GM23338 (cell line): ENCODE measurements at places on chromosomes 7 and 10.

- DNase-seq = no peak
These were observed 116.8 kb downstream of the GLI3 start for GRCh38 chr7:42120191-42120590.

- no peak for DNase-seq
These were observed 6.4 kb downstream of the CHST15 start for GRCh38 chr10:124086787-124087671.

GRCh38 chr7:117479225-117480054, at the start of gene CFTR:
CFTR (plus strand) TSS chr7:117480025; CDS start chr7:117480095, 70 bp downstream.
- peak; percentile 75 for DNase-seq

DNA sequence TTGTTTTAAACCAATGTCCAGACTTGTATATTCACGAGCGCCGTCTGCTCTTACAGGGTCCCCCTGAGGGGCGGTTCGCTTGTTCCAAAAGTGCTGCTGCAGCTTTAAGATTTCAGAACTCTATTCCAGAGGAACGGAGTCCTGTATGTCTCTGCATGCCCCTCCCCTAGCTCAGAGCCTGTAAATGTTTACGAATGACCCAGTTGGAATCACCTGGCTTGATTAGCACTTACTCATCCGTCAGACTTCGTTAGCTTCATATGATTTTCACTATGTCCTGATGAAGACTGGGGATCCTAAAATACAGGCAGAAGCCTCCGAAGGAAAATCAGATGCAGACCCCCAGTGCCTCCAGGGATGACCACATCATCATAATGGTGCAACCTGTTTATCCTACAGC, 4.5 kb upstream of the CHST15 start:
- no peak for DNase-seq

- no peak for DNase-seq
These were observed 334.9 kb upstream of the KMT2E start for GRCh38 chr7:104679085-104679484.

DNA sequence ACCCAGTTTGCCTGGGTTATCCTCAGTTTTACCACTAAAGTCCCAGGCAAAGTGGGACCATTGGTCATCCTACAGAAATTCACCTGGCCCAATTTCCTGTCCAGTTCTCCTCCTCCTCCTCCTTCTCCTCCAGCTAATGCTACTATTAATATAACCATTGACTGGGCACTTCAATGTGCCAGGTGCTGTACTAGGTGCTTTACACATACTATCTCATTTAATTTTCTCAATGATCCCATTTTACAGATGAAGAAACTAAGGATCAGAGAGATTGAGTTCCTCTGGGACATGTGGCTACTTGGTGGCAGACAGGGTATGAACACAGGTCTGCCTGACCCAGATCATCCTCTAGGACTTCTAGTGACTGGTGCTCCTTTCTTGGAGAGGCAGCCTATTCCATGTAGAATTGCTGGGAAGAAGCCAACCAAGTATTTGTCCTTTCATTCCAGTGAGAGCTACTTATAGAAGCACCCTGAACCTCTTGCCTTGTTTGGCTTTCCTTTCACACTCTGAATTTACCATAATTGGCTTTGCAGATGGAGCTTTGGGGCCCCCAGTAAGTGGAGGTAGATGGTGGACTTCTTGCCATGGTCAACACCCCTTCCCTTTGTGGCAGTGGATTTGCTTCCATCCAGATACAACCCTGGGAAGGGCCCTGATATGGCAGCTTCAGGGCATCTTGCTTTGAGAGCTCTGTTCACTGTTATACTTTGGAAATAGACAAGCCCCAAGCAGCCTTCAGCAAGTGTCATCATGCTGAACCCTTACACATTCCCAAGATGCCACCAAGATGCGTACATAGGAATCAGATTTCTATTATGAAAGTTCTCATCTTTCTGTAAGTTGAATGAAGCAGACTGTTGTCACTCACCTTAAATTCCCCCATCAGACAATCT, 78.7 kb downstream of the MYOF start:
- no peak for DNase-seq

- no peak for DNase-seq
These were observed 160.9 kb downstream of the LRRC4 start for GRCh38 chr7:127870231-127870907.

DNA sequence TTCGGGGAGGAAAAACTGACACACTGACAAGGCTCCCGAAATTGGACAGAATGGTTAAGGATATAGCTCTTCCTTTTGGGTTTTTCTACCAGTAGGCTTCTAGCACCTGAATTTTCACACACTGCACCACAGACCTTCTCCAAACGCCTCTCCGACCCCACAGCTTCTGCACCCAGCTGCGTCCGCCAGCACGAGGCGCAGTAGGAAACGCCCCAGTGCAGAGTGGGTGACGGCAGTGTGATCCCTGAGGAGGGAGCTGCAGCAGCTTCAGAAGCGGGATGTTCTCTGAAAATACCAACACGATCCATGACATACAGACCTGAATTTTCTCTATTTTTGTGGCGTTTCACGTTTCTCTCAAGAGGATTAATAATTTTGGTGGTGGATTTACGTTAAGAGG, 25.9 kb downstream of the HSPB1 start:
- no peak for DNase-seq

DNA sequence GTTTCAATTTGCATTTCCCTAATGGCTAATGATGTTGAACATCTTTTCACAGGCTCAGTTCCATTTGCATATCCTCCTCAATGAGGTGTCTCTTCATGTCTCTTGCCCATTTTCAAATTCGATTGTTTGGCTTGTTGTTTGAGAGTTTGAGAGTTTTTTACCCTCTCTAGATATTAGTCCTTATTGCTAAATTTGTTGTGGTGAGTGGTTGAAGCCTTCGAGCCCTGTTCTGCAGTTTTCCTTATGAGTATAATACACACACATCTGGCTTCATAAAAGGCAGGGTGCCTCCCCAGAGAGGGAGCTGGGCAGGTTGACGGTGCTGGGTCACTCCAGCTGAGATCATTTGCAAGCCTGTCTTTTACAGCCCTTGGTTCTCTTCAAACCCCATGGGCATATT, 65.1 kb downstream of the RGS10 start:
- DNase-seq = no peak

DNA sequence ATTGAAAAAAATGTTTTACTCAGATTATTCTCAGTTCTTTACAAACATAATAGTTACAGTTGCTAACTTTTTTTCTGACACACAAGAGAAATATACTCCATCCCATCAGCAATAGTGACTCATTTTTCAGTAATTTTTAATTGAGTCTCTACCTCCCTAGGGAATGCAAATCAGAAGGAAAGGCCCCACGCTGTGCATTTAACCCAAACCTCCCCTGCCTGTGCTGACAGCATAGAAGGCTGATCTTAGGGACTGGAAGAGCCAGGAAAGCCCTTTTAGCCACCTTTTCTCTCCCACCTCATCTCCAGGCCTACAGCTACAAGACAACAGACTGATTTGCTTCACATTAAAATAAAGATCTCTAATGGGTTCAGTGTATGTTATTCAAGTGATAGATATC, 24.7 kb upstream of the PIK3CG start:
- peak; percentile 45 for DNase-seq

DNA sequence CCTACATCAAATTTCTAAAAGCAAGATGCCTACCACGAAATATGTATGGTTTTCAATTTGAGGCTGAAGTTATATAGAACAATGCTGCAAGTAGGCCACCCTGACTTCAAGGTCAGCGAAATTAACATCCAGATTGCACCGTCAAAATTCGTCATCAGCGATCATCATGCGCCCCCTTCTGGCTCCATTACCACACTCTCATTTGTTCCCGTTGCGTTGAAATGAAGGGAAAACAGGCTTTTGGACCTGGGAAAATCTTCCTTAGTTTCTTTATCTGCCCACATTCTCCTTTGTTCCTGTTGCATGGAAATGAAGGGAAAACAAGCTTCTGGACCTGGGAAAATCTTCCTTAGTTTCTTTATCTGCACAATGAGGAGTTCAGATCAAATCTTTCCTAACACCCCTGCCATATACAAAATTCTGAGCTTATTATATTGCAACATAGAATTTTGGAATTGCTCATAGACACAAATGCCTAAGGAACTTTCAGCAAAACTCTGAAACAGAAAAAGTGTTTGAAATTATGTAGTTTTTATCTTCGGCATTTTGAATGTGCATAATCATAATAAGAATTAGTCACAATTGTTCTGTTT, 98.2 kb upstream of the PRKCQ start:
- DNase-seq = peak; percentile 88

- peak; percentile 11 for DNase-seq
These were observed 297.5 kb downstream of the PRKG1 start for GRCh38 chr10:51371743-51372142.
